NCI-H1105 treated with DMSO at 0.1 percent for 48 hours (cell line): ENCODE measurements at places on chromosomes 1 and 21.

GRCh38 chr1:37753473-37754321 is 11.2 kb downstream of the EPHA10 start:
- DNase-seq = no peak

- DNase-seq = no peak
These were observed 120.5 kb downstream of the RUNX1 start for GRCh38 chr21:34928637-34929036.

GRCh38 chr1:3336641-3337630 is 117.5 kb upstream of the ARHGEF16 start:
- no peak for DNase-seq

DNA sequence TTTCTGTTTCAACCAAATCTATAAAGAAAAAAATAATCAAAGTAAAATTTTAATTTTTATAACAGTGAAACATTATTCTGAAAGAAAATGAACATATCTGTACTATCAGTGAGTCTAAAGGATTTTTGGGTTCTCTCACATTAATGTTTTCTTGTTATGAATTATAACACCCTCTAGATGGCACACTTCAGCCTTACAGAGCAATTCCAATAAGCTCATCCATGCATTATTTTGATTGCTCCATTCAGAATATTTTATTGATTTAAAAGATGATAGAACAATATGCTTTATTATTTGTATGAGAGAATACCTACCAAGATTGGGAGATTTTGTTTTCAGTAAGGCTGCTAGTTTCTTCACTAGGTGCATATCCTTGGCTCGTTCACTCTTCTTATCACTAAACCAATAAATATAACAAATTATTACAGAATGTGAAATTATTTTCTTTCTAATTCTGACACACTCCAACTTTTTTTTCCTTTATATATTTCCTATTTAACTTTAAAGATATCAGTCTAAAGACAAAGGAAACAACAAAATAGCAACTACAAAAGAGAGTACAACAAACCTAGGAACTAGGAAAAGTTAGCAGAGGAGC is 82.4 kb downstream of the RAB3GAP2 start:
- peak; percentile 59 for DNase-seq

- DNase-seq = no peak
These were observed 284.4 kb downstream of the SETD4 start for GRCh38 chr21:35775778-35776544.

- DNase-seq = no peak
These were observed 24.4 kb downstream of the ZBTB17 start for GRCh38 chr1:15951341-15952153.

DNA sequence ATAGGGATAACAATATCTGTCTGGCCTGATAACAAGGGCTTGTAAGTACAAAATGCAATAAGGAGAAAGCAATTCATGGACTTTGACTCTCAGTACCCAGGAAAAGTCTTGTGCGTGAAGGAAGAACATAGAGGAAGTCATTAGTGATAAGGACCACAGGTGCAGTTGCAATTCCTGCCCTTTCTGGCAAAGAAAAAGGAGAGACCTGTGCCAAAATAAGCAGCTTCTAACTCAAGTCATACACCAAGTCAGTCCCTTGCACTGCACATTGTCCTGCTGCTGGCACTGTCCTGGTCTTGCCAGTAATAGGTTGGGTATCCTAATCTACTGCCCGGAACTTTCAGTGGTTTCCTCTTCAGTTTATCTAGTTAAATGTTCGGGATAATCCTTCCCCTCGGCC is 14.8 kb upstream of the SOD1 start:
- no peak for DNase-seq
